Stromal cell of bone marrow (primary cell): ENCODE measurements at places on chromosomes 5 and 9.

GRCh38 chr9:94298949-94299599 lies 29.4 kb downstream of the NUTM2F start:
- DNase-seq, result no peak

- DNase-seq, result peak; percentile 19
These were observed 539.9 kb downstream of the BRINP1 start for GRCh38 chr9:118829334-118829733.

- peak; percentile 11 for DNase-seq
These were observed 49.9 kb downstream of the CDO1 start for GRCh38 chr5:115766608-115767007.

DNA sequence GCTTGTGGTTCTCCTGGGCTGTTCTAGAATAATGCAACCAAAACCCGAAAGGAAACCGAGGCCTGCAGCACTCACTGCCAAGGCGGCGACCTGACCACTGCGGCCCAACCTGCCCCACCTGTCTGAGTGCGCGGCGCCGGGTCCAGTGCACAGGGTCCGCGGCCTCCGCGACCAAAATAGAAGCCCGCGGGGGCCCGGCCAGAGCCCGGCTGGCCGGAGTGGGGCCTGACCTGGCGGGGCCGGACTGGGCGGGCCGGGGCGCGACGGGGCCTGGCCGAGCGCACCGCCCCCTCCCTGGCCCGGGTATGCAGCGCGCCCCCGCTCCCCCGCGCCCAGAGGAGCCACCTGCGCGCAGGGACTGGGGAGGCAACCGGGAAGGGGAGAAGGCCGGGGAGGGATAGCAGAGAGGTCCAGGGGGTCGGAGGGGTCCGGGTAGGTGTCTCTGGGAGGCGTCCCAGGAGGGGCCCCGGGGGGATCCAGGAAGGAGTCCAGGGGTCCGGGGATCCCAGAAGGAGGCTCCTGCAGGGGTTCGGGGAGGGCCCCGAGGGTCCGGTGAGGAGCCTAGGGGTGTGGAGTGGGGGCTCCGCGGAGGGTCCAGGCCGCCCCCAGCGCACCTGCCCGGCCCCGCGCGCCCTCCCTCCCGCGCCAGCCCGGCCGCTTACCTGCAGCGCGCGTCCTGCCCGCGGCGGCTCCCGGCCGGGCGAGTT lies 503 bp downstream of the SEMA4D start:
- DNase-seq, result no peak

- no peak for DNase-seq
These were observed 39.5 kb upstream of the PSD2 start for GRCh38 chr5:139755892-139756671.

GRCh38 chr5:107805824-107806223 lies 135.1 kb upstream of the EFNA5 start:
- DNase-seq, result no peak

DNA sequence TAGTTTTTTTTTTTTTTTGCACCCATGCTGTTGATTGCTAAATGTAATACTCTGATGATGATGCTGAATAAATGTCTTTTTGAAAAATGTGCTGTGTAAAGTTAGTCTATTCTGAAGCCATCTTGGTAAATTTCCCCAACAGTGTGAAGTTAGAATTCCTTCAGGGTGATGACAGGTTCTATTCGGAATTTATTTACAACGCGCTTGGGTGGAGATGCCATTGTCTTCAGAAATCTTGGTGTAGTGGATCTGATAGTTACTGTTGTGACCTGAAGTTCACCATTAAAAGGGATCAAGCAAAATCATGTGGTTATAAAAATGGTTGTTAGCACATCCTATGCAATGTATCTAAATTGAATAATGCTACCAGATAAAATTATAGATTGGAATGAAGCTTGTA lies 36.3 kb upstream of the DMRT1 start:
- no peak for DNase-seq

DNA sequence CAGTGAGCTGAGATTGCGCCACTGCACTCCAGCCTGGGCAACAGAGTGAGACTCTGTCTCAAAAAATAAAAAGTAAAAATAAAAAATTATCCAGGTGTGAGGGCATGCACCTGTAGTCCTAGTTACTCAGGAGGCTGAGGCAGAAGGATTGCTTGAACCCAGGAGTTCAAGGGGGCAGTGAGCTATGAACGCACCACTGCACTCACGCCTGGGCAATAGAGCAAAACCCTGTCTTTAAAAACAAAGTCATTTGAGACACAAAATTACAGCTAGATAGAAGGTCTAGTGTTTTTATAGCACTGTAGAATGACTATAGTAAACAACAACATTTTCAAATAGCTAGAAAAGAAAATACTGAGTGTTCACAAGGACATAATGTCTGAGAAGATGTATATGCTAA lies 16.4 kb downstream of the IL4 start:
- no peak for DNase-seq
